Brain microvascular endothelial cell (primary cell): ENCODE measurements at places on chromosomes 6 and 20.

DNA sequence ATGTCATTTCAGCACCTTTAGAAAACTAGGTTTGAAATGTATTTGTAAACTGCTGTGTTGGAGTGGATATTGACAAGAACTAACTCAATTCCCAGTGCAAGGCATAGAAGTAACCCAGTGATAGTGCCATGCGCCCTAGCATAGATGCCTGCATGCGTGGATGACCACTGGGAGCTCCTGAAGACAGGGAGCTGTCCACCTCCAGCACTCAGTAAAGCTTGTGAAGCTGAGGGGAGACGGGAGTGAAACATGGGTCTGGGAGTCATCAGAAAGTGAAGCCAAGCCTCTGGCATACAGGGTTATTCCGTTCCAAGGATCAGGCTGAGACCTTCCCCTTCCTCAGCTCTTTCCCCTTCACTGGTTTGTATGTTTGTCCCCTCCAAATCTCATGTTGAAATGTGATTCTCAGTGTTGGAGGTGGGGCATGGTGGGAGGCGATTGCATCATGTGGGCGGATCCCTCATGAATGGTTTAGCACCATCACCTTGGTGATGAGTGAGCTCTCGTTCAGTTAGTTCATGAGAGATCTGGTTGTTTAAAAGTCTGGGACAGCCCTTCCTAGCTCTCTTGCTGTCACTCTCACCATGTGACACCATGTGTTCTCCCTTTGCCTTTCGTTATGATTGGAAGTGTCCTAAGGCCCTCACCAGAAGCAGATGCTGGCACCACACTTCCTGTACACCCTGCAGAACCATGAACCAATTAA is 146.5 kb upstream of the FERMT1 start:
- no peak for DNase-seq

- no peak for DNase-seq
Observed at GRCh38 chr6:148573922-148574321, 172.9 kb upstream of the UST start.

DNA sequence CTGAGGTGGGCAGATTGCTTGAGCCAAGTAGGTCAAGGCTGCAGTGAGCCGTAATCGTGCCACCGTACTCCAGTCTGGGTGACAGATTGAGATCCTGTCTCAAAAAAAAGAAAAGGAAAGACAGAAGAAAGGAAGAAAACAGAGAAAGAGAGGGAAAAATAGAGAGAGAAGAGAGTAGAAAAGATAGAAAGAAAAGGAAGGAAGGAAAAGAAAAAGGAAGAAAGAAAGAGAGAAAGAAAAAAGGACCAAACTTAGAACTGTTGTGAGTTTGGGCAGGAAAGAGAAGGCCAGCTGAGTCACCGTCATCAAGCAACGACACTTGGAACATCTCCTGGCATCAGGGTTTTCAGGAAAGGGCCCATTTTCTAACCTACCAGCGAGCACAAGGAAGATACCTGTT is 96.0 kb upstream of the AKAP12 start:
- DNase-seq, result no peak

DNA sequence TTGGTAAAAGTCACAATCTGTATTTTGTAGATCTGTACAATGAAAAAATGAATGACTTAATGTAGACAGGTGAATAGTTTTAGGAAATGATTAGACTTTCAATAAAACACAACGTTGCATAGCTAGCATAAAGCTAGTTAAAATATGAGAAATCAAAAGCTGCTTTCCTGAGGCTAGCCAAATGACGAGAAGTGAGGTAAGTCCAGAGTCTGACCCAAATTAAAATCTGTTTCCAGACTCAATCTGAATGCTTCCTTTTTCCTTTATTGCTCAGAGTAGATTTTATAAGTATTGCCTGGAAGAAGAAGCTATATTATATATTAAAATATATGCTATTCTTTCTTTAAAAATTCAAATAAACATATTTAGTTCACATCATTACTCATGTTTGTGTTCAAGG is 615.4 kb downstream of the CD109 start:
- no peak for DNase-seq
